Right forelimb (tissue), 1 donor: ENCODE measurements at places on chromosomes 2 and 18.

DNA sequence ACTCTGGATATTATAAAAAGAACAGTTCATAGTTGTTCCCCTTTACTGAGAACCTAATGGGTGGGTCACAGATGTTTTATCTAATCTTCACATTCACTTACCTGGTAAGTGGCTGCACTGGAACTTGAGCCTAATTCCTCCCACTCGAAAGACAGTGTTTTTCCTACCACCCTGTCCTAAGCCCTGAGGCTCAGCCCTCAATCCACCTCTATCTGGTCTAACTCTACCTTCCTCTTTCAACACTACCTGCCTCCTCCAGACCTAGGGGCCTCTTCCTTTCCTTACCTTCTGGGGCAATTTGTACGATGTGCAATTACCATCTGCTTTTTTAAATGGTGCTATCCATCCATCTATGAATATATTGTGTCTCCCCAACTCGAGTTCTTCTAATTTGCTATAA, 9.7 kb upstream of the KIF3C start:
- DNase-seq: no peak

DNA sequence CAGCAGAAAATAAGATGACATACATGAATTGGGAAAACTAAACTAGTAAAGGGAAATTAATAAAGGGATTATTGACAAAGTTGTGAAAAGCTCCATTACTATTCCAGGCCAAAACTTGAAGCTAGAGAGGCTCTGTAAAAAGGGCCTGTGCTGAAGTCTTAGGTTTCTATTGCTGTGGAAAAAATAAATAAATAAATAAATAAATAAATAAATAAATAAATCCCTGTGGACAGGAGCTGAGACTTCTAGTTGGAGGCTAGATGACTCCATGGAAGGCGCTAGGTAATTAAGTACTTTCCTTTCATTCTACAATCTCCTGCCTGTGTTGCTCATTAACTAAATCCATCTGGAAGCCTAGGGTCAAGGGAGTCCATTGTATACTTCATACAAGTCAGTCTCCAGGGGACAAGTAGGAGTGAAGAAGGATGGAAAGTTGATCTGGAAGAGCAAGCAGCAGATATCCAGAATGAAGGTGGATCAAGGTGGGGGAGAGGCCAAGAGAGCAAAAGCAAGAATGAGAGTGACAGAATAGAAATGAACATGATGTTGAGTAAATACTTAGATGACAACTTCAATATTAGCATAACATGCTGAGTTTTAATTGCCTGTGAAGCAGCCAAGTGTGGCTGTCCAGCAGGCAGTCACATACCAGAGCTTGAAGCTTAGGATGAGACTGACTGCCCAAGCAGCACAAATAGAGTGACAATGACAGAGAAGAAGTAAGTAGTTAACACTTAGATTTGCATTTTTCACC, 26.2 kb upstream of the CCNT2 start:
- DNase-seq: no peak

DNA sequence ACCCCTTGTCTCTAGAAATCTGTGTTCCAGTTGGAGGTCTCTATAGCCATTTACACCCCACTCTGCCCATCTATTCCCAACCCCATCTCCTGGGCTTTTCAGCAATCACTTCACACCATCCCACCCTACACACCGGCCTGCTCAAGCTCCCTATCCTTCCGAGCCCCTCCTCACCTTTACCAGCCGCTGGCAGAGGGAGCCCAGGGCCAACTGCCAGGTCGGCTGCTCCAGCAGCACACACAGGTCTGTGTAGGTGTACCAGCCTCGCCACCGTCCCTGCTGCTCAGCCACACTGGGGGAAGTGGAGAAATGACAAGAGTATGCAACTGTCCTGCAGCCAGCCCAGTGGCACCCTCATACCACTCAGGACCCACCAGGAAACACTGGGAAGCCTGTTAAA, 3.3 kb upstream of the SLC23A3 start:
- no peak for DNase-seq

DNA sequence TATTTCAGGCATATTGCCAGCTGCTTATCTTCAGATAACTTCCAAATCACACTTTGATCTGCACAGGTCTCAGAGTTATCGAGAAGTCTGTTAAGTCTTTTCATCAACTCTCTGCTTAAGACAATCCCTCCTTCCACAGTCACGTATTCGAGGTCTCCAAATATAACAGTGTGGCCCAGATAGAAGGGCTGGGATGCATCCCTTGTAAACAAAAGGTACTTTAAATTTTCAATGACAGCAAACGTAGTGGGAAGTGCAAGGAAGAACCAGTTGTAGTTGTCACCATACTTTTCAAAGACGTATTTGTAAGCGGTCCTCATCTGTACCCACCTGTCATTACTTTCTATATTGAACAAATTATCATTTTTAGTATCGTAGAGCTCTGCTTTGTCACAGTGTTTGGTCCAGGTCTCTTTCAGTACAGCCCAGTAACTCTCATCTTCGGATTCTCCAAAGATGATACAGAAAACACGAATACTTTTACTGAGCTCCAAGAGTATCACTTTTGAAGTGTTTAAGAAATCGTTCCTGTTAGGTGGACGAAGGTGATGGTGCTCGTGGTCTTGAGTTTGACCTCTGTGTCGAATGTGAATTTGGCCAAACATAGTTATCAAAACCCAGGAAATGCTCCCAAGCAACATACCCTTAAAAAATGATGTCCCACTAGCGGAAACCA, 445 bp downstream of the C1GALT1C1L start:
- no peak for DNase-seq

DNA sequence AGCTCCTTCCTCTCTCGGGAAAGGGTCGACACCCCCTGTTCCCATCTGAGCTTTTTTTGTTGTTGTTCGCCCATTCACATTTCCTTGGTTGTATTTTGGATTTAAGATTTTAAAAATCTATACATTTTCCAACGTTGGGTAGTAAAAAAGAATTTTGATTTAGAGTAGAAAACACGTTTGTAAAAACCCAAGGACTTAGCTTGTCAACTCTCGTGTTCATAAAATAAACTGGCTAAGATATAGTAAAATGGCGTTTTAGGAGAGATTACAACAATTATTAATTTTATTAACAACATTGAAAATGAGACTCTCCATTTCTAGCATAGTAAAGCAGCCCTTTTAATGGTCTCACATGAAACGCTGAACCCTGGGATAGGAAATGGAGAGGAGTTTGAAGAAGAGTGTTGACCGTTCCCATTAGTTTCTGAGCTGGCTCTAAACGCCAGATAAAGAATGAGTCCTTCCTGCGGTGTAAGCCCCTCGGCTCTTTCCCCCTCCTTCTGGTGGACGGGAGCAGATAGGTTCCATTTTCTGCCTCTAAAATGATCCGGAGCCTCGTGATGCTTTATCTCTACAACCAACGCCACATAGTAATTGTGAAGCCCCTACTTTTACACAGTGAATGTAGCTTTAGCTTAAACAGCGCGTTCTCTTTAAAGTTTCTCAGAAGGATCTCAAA, 24.0 kb upstream of the ZNF516 start:
- DNase-seq: no peak

DNA sequence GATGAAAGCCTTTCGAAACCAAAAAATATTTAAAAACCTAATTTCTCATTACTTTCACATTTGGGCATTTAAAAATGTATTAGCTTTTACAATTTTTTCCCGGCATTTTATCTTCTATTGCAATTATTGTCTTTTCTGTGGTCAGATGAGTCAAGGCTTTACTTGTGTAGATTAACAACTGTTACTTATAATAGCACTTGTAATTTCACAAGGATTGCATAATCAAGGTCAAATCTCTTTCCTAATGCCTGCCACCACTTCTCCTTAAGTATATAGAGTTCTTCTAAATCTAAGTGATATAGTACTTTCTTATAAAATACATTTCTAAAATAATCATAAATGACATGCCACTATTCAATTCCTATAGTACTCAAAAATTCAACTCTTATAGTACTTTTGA, 67.2 kb downstream of the SLC8A1 start:
- DNase-seq: no peak

DNA sequence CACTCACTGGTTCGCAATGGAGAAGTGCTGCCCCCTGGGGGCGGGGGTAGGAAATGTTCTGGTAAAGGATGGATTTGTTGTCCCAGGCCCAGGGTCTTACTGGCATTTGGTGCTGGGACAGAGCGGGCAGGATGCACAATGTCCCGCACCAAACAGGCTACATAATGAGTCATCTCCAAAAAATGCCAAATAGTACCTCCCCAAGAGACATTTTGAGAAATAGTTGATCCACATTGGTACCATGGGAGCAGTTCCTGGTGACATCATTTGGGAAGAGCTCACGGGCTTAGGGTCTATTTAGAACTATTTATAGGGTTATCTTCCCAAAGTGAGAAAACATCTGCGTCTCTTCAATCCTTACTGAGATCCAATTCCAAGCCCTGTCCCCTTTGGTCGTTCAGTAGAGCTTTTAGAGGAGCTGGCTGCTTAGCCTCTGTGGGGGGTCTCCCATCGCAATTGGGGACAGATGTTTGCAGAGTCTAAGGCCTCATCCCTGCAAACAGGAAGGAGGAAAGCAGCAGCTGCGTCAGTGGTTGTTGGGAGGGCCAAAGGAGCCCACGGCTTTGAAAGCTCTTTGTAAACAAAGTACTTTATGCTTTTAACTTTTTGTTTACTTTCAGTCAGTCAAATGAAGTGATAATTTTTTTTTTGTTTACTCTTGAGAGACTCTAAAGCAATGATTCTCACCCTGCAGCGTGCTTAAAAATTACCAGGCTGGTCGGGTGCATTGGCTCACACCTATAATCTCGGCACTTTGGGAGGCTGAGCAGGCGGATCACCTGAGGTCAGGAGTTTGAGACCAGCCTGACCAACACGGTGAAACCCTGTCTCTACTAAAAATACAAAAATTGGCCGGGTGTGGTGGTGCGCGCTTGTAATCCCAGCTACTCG, 49.3 kb downstream of the GREB1 start:
- DNase-seq: peak; percentile 82

DNA sequence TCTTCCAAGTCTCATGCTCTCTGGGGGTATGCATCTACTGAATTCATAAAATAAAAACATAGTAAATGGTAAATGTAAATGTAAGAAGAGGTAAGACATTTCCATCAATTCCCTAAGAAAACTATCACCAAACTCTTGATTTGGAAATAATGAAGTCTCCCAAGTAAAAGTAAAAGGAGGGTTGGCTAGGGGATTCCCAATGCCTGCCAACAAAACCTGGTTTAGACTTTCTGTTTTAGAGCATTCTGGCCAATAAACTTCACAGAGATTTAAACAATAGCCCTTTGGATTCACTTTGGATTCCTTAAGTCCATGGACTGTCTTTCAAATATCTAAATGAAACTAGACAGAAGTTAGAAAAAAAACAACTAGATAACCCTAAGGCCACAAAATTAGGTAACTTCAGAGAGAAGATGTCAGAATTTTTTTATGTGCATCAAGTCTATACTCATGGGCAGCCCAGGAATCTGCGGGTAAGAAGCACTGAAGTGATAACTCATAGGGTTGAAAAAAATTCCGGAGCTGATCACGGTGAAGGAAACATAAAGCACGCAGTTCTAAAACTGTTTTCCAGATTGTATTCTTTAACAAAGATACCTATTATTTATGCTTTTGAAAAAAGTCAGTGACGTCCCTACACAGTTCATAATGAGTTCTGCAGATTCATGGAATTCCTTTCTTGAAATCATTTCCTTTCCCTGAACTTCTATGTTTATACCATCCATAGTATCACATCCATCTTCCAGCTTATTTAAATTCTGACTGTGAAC, 263.6 kb downstream of the AFF3 start:
- DNase-seq: no peak

GRCh38 chr2:127485694-127486071, 40.6 kb downstream of the IWS1 start:
- DNase-seq: no peak

DNA sequence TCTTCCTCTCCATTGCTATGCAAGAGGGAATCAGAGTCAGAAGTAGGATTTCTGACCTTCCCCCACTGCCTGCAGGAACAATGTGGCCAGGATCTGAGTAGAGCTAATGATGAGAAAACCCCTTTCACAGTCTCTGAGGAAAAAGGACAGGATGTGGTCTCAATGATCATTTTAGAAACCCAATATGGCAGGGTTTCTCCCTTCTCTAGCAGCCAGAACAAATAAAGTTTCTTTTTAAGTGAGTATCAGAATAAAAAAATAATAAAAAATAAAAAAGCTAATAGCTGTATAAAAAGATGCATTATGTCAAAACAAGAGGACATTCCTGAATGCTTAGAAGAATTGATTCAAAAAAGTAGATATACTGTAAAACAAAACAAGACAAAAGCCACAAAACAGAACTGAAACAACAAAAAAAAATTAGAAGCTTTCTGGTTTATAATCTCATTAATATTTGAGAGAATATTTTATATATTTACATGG, 1124.9 kb upstream of the ZEB2 start:
- no peak for DNase-seq

GRCh38 chr2:239019183-239019581, 171.3 kb downstream of the TWIST2 start:
- peak; percentile 11 for DNase-seq

GRCh38 chr2:231614559-231615057, 21.9 kb downstream of the TEX44 start:
- DNase-seq: peak; percentile 82

DNA sequence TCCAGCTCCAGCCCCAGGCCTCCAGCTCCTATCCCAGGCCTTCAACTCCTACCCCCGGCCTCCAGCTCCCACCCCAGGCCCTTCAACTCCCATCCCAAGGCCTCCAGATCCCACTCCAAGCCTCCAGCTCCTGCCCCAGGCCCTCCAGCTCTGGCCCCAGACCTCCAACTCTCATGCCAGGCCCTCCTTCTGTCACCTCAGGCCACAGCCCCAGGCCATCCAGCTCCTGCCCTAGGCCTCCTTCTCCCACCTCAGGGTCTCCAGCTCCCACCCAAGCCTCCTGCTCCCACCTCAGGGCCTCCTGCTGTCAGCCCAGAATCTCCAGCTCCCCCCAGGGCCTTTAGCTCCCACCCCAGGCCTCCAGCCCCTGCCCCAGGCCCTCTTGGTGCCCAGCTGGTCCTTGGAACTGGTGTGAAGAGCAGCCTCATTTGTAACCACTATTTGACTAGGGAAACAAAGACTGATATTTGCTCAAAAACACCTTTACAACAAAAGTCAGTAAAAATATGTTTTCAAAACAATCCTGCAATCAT, 67.8 kb upstream of the SALL3 start:
- DNase-seq: no peak

DNA sequence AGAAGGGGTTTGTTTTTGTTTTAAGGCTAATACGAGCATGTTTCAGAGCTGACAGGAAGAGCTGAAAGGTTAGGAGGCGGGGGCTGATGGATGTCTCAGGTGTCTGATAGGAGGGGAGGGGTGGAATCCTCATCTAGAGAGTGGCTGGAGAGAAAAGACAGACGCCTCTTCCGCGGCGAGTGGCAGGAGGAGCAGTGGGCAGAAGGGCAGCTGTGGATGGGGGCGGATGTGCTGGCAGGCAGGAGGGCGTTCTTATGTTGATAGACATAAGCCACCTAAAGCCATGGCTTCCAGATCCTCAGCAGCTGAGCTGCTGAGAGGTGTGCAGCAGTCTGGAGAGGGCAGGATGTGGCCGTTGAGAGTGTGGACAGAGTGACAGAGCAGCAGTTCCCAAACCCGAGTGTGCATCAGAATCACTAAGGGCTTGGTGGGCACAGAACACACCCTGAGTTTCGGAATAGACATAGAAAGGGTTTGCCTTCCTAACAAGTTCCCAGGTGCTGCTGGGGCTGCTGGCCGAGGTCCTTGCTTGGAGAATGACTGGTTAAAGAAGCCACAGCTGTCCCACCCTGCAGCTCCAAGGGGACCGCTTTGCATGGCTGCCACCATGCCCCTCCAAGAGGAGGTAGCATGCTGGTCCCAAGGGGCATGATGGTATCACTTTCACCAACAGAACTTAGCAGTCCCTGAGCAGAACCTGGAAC, 3.0 kb upstream of the ITM2C start:
- no peak for DNase-seq
